A673 (cell line): ENCODE measurements at places on chromosomes 2 and 18.

- no peaks in the 10 kb centered on the region for H3K27me3 ChIP-seq
- no peak overlapping the region for H3K27ac ChIP-seq
- H3K36me3 ChIP-seq: no peaks in the 10 kb centered on the region
These were observed 402.9 kb downstream of the PARD3B start for GRCh38 chr2:204948024-204948763.

DNA sequence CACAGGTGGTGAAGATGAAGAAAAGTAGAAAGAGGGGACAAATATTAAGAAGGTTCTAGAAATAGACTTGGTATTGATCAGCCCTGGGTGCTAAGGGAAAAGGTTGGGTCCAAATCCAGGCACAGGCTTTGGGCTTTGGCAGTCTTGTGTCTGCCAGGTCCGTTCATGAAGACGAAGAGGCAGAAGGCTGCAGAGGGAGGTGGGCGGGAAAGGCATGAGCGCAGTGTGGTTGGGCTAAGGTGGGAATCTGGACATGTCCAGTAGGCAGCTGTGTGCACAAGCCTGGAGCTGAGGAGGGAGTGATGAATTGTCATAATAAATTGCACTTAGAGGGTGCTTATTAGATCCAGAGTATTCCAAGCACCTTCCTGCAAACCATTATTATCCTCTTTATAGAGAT is 105.7 kb upstream of the TEX51 start:
- H3K4me1 ChIP-seq: no peaks in the 10 kb centered on the region
- peaks cover 7% of the 10 kb centered on the region for H3K27me3 ChIP-seq
- H3K36me3 ChIP-seq: no peaks in the 10 kb centered on the region
- no peak for DNase-seq
- H3K4me3 ChIP-seq: no peak overlapping the region
- no peak overlapping the region for H3K27ac ChIP-seq

DNA sequence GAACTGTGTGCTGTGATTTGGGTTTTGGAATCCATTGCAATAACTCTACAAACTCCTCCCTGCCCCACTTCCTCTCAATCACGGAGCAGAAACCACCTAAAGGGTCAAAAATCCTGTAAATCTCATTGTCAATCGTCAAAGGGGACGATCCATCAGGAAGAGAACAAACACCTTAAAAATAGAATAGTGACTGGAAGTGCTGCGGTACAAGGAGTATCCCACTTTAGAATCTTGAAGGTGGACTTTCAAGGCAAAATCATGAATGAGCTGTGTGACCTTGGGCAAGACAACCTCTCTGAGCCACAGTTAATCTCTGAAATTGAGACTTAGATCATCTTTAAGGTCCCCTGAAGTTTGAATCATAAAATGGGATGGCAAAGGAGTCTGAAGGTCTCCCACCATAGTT is 5.9 kb downstream of the PMAIP1 start:
- H3K4me1 ChIP-seq: peaks cover 17% of the 10 kb centered on the region
- H3K27ac ChIP-seq: no peak overlapping the region
- peaks cover 20% of the 10 kb centered on the region for H3K36me3 ChIP-seq
- H3K4me3 ChIP-seq: no peak overlapping the region
- no peak for DNase-seq

DNA sequence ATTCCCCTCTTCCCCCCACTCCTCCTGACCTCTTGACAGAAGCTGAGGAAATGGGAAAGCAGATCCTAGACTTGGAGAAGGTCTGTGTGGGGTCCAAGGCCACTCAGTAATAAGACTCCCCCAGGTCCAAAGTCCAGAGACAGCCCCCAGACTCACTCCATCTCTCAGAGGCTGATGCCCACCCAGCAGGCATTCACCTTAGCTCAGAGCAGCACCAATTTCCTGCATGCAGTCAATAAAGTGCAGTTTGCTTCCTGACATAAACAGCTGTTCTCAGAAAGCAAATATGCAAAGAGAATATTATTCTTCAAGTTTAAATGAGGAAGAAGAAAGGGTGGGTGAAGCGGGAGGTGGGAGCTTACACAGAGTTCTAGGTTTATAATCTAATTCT is 84.1 kb upstream of the RTN4 start:
- peaks cover 12% of the 10 kb centered on the region for H3K4me1 ChIP-seq
- H3K27ac ChIP-seq: peak overlapping the region; percentile 79
- no peak for DNase-seq
- no peaks in the 10 kb centered on the region for H3K36me3 ChIP-seq
- peak overlapping the region; percentile 30 for H3K4me3 ChIP-seq
